ENCODE measurements at places on chromosomes 2 and 18.
A peak's percentile ranks its signal among the peaks of the same experiment; 100 is the strongest.

- H3K36me3 ChIP-seq = peaks cover 5% of the 10 kb centered on the region
- no peaks in the 10 kb centered on the region for H3K27me3 ChIP-seq
- H3K4me1 ChIP-seq = peaks cover 2% of the 10 kb centered on the region
- H3K4me3 ChIP-seq = no peak overlapping the region
Measured at GRCh38 chr2:20241973-20242726, 17.2 kb upstream of the SDC1 start.

- H3K27me3 ChIP-seq = peaks cover 50% of the 10 kb centered on the region
- H3K4me3 ChIP-seq = no peak overlapping the region
- no peaks in the 10 kb centered on the region for H3K4me1 ChIP-seq
- no peak overlapping the region for H3K27ac ChIP-seq
- DNase-seq = no peak
Measured at GRCh38 chr2:233115121-233115520, 55.0 kb downstream of the INPP5D start.

- no peaks in the 10 kb centered on the region for H3K36me3 ChIP-seq
- no peaks in the 10 kb centered on the region for H3K4me1 ChIP-seq
- H3K27ac ChIP-seq = no peak overlapping the region
- no peaks in the 10 kb centered on the region for H3K27me3 ChIP-seq
- H3K4me3 ChIP-seq = no peak overlapping the region
- DNase-seq = peak; percentile 59
Measured at GRCh38 chr2:180690611-180691010, 289.8 kb upstream of the UBE2E3 start.

- no peak for DNase-seq
- H3K27ac ChIP-seq = no peak overlapping the region
- no peaks in the 10 kb centered on the region for H3K27me3 ChIP-seq
- no peak overlapping the region for H3K4me3 ChIP-seq
- peaks cover 17% of the 10 kb centered on the region for H3K36me3 ChIP-seq
Measured at GRCh38 chr2:239343946-239344856, 56.6 kb downstream of the HDAC4 start.

GRCh38 chr2:57022496-57022895, 838.7 kb downstream of the CCDC85A start:
- H3K4me1 ChIP-seq = no peaks in the 10 kb centered on the region
- H3K4me3 ChIP-seq = no peak overlapping the region
- H3K36me3 ChIP-seq = no peaks in the 10 kb centered on the region

DNA sequence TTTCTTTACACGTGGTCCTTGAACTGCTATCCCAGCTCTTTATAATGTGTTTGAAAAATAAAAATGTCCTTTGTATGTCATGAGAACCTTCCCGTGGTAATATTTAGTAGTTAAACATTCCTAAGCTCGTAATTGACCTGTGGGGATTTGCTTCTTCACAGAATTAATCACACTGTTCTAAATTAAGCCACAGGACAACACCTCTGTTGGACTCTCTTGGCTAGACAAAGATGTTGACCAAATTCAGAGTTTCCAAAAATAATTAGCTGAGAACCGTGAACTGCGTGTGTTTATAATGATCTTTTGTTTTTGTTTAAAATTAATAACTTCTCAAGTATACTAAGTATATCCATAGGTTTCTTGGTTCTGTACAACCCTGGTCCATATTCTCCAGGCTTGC, 146.1 kb downstream of the GBX2 start:
- H3K27me3 ChIP-seq = no peaks in the 10 kb centered on the region
- no peaks in the 10 kb centered on the region for H3K4me1 ChIP-seq
- no peak overlapping the region for H3K4me3 ChIP-seq
- no peak for DNase-seq

DNA sequence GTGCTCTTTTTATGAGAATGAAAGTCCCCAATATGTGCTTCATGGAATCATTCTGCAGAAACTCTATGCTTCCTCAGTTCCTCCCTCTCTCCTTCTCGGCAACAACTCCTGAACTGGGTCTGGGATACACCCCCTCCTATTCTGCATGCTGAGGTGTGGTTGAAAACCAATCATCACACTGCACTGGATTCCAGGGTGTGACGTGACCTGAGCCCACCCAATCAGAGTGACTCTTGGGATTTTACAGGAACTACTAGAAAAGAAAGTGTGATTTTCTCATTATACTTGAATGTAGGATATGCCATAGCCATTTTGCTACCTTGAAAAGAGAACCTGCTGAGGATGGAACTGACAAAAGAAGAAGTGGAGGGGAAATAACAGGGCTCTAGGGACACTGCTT, 36.3 kb downstream of the ACVR1 start:
- no peaks in the 10 kb centered on the region for H3K27me3 ChIP-seq
- peaks cover 2% of the 10 kb centered on the region for H3K36me3 ChIP-seq
- DNase-seq = no peak
- H3K27ac ChIP-seq = peak overlapping the region; percentile 89
- no peak overlapping the region for H3K4me3 ChIP-seq
- H3K4me1 ChIP-seq = peaks cover 33% of the 10 kb centered on the region

- no peak overlapping the region for H3K27ac ChIP-seq
- no peak for DNase-seq
- no peaks in the 10 kb centered on the region for H3K36me3 ChIP-seq
- peaks cover 22% of the 10 kb centered on the region for H3K4me1 ChIP-seq
Measured at GRCh38 chr2:239323447-239323846, 77.4 kb downstream of the HDAC4 start.

DNA sequence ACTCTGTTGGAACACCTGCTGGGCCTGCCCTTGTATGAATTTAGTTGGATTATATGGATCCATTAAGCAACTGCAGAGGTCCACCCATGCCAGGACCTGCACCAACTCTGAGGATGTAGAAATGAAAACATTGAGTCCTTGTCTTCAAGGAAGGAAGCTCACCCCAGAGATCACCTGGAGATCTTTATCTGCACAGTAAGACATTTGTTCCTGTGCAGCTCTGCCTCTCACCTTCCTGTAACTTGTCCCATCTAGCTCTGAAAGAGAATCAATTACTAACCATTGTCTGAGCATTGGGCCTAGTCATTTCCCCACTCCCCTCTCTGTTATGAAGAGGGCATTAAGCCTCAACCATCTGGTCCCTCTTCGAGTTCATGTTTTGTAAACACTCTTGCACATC, 105.2 kb upstream of the YWHAQ start:
- no peaks in the 10 kb centered on the region for H3K27me3 ChIP-seq
- peaks cover 3% of the 10 kb centered on the region for H3K4me1 ChIP-seq
- DNase-seq = no peak
- no peak overlapping the region for H3K4me3 ChIP-seq
- no peaks in the 10 kb centered on the region for H3K36me3 ChIP-seq

DNA sequence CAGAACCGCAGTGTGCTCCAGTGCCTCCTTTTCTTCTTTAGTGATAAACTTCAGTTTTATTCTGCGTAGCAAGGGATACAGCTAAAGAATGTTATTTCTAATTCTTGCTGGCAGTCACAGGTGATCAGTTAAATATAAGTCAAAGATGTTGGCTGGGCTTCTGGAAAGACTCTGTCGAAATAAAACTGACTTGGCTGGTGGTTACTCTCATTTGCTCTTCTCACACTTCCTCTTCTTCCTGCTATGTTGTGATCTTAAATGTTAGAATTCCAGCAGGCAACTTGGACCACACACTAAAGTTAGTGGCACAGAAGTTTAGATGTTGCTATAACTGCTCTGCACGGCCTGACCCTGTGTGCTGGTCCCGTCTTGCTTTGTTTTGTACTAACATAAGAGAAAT, 278.6 kb downstream of the CDH19 start:
- H3K4me1 ChIP-seq = no peaks in the 10 kb centered on the region
- DNase-seq = no peak
- H3K4me3 ChIP-seq = no peak overlapping the region
- no peaks in the 10 kb centered on the region for H3K36me3 ChIP-seq

GRCh38 chr2:72183016-72183415, 35.4 kb upstream of the CYP26B1 start:
- peaks cover 4% of the 10 kb centered on the region for H3K27me3 ChIP-seq
- no peak overlapping the region for H3K4me3 ChIP-seq
- no peak overlapping the region for H3K27ac ChIP-seq
- peaks cover 16% of the 10 kb centered on the region for H3K36me3 ChIP-seq
- no peaks in the 10 kb centered on the region for H3K4me1 ChIP-seq
- no peak for DNase-seq

DNA sequence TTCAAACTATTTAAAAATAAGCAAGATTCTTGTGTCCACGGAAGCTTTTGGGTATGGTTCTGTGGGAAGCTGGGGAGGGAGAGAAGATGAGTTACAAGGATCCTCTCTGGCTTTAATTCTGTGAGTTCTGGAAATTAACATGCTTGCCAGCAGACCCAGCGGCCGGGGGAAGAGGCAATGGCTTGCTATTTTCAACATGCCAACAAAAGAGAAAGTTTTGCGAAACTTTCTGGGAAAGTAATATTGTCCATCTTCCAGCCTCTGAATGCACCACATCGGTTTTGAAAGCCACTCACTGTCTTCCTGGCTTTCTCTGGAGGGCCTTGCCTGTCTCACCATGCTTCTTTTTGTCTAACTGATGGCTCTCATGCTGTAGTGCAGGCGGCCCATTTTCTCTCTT, 85.7 kb downstream of the EN1 start:
- H3K4me3 ChIP-seq = no peak overlapping the region
- no peaks in the 10 kb centered on the region for H3K4me1 ChIP-seq
- H3K27ac ChIP-seq = no peak overlapping the region
- DNase-seq = no peak
- no peaks in the 10 kb centered on the region for H3K36me3 ChIP-seq
- H3K27me3 ChIP-seq = no peaks in the 10 kb centered on the region

- H3K4me3 ChIP-seq = peak overlapping the region; percentile 1
- H3K27ac ChIP-seq = no peak overlapping the region
- H3K36me3 ChIP-seq = no peaks in the 10 kb centered on the region
- no peaks in the 10 kb centered on the region for H3K27me3 ChIP-seq
- DNase-seq = peak; percentile 81
- peaks cover 19% of the 10 kb centered on the region for H3K4me1 ChIP-seq
Measured at GRCh38 chr2:46339676-46340459, 42.7 kb downstream of the EPAS1 start.

- no peak overlapping the region for H3K27ac ChIP-seq
- no peaks in the 10 kb centered on the region for H3K27me3 ChIP-seq
- peaks cover 7% of the 10 kb centered on the region for H3K36me3 ChIP-seq
- DNase-seq = no peak
- no peak overlapping the region for H3K4me3 ChIP-seq
Measured at GRCh38 chr2:42261518-42262195, 92.5 kb downstream of the EML4 start.

DNA sequence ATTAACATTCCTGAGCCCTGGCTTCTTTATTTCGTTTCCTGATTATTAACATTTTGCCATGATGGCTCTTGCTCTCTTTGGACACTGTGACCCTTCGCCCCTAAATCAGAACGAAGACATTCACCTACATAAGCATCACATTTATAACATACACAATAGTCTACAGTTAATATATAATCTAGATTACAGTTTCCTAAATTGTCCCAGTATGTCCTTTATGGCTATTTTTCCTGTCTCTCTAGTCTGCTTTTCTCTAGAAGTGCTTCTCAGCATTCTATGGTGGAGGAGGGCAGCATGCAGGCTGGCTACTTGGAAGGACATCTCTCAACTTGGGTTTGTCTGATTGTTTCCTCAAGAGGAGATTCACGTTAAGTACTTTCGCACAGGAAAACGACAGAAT, 49.9 kb downstream of the FAM210A start:
- H3K36me3 ChIP-seq = no peaks in the 10 kb centered on the region
- no peak for DNase-seq
- no peaks in the 10 kb centered on the region for H3K27me3 ChIP-seq
- H3K4me1 ChIP-seq = no peaks in the 10 kb centered on the region
- no peak overlapping the region for H3K27ac ChIP-seq

GRCh38 chr2:186559848-186560247, 30.0 kb upstream of the ITGAV start:
- H3K4me3 ChIP-seq = no peak overlapping the region
- H3K4me1 ChIP-seq = peaks cover 3% of the 10 kb centered on the region
- no peak for DNase-seq
- no peak overlapping the region for H3K27ac ChIP-seq
- no peaks in the 10 kb centered on the region for H3K27me3 ChIP-seq
- H3K36me3 ChIP-seq = no peaks in the 10 kb centered on the region

DNA sequence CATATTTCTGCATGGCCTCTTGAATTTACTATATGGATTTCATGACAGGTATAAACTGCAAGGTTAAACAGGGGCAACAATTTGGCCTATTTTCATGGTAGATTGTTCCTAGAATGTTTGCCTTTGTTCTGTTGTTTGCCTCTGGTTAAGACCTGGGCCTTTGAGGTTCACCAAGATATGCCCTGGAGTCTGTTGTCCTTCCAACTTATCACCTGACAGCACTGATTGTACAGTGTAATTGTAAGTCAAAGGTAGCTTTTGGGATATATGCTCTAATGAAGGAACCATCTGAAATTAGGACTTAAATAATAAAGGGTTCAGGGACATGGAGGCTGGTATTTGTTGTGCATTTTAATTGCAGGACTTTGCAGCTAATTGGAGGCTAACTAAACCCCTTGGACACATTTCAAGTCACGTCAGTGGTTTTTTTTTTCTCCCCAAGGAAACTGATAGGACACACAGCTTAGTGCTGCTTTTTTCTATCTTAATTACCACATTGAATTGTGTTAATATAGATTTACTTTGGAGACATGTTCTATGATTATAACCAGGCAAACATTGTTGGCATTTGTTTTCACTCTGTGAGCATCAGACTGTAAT, 771.2 kb upstream of the LINC00305 start:
- no peak overlapping the region for H3K27ac ChIP-seq
- H3K4me3 ChIP-seq = no peak overlapping the region
- no peaks in the 10 kb centered on the region for H3K27me3 ChIP-seq
- DNase-seq = no peak
- H3K4me1 ChIP-seq = no peaks in the 10 kb centered on the region

Data from mesenchymal stem cell (in vitro differentiated cells and primary cell).